ENCODE measurements at places on chromosomes 2 and 18. TPM values are rescaled to one million over a fixed set of nuclear protein-coding genes. Genes with fewer than 3 reads are reported as not detected.

DNA sequence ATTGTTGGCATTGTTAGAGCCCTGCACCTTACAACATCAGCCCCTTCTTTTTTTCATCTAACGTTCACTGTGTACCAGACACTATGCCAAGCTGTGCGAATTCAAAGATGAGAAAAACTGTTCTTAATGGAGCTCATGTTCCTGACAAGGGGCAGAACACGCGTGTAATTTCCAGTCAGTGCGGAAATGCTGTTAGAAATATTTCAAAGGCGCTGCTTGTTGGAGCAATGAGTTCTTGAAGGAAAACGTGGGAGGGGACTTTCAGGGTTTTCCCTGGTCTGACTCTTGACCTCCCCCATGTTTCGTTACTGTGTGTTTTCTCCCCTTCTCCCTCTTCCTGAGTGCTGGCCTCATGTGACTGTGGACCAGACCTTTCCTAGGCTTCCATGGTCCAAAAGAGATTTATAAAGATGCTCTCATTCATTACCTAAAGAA, 1.5 kb downstream of the MTHFD2 start:
- no peak for DNase-seq

DNA sequence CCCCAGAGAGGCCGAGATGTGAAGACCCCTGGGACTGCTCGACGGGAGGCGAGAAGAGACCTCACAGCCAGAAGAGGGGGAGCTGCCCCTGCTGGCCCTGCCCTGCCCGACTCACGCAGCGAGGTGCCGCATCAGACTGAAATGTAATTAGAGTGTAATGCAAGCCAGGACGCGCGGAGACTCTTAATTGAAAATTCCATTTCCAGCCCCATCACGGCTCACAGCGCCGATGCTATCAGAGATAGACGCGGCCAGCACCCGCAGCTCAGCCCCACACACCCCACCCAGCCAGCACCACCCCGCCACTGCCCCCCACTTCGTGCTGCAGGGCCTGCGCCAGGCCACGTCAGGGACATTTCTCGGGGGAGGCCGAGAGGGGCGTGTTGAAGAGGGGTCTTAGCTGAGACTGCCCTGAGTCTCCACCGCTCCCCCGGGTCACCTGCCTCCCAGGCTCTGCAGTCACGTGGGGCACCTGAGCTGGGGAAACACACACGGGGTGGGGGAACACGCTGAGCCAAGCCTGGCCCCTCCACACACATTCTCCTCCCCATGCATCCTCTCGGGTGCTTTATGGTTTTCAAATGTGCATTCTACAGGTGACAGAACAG, 78.1 kb downstream of the TEX51 start:
- no peak for DNase-seq

GRCh38 chr18:56278421-56279003, 359.9 kb downstream of the TXNL1 start:
- DNase-seq = no peak

DNA sequence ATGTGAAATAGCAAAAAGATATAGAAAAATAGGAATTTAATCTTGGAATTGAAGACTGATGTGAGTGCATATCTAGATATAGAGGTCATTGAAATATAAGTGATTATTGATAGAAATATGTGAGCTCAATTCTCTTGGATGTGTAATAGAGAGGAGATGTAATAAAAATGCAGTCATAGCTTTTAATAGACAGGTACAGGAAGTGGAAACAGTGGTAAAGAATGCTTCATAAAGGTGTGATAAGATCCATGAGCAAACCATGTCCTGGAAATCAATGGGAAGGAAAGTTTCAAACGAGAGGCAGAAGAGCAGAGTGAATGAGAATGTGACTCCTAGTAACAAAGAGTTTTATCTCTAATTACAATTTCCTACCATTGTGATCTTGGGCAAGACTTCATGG, 634.7 kb upstream of the ZNF804A start:
- DNase-seq = no peak

GRCh38 chr2:169005080-169005598, 26.0 kb downstream of the ABCB11 start:
- peak; percentile 26 for DNase-seq

DNA sequence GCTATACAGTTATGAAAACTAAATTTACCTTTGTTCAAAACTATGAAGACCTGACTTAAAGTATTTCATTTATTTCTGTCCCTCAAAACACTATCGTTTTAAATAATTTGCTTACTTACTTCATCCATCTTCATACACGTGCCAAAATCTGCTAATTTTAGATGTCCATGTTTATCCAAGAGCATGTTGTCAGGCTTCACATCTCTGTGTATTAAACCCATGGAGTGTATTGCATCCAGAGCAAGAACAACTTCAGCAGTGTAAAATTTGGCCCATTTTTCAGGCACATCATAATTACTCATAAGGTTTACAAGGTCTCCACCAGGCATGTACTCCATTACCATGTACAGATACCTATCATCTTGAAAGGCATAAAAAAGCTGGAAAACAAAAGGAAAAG, 80.3 kb downstream of the SLC66A3 start:
- no peak for DNase-seq

GRCh38 chr2:230412846-230413245, 3.2 kb upstream of the SP100 start:
- no peak for DNase-seq

DNA sequence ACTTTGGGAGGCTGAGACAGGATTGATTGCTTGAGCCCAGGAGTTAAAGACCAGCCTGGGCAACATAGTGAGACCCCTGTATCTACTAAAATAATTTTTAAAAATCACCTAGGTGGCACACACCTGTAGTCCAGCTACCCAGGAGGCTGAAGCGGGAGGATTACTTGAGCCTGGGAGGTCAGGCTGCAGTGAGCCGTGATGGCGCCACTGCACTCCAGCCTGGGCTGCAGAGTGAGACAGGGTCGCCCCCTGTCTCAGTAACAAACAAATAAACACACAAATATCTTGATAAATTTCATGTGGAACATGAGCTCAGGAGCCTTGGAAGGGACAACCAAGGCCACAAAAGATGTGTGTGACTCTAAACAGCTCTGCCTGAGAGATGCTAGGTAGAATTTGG, 11.7 kb upstream of the ANKRD53 start:
- no peak for DNase-seq

GRCh38 chr18:59270689-59271257, 2.5 kb downstream of the RAX start:
- peak; percentile 17 for DNase-seq

DNA sequence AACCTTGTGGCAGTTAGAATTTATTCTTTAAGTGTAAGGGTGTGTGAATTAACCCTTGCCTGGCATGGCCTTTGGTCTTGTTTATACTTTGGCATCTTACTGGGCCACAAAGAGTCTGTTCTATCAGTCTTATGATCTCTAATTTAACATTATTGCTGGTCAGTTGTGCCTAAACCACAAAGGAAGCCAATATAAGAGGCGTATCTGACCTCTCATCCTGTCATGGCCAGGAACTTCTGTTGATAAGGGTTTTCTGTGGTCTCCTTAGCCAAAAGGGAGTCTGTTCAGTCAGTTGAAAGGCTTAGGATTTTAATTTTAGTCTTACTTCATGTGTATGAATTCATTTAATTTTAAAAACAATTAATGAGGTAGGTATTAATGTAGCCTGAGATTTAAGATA, 127.2 kb downstream of the LRRTM4 start:
- no peak for DNase-seq

DNA sequence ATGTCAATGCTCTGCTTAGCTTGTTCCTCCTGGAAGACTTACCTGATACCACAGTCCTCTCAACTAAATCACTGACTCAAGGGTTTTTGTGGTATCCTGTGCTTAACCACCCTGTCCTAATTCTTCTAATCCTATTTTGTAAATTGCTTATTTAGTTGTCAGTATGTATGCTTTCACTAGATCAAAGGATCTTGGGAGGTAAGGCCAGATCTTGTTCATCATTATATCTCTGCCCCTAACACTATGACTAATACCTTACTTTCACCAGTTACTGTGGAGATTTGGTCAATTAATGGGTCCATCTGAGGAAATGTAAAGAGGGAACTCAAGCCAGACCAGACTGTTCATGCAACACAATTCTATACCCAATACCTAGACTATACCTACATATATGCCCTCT, 203.2 kb downstream of the GULP1 start:
- no peak for DNase-seq

DNA sequence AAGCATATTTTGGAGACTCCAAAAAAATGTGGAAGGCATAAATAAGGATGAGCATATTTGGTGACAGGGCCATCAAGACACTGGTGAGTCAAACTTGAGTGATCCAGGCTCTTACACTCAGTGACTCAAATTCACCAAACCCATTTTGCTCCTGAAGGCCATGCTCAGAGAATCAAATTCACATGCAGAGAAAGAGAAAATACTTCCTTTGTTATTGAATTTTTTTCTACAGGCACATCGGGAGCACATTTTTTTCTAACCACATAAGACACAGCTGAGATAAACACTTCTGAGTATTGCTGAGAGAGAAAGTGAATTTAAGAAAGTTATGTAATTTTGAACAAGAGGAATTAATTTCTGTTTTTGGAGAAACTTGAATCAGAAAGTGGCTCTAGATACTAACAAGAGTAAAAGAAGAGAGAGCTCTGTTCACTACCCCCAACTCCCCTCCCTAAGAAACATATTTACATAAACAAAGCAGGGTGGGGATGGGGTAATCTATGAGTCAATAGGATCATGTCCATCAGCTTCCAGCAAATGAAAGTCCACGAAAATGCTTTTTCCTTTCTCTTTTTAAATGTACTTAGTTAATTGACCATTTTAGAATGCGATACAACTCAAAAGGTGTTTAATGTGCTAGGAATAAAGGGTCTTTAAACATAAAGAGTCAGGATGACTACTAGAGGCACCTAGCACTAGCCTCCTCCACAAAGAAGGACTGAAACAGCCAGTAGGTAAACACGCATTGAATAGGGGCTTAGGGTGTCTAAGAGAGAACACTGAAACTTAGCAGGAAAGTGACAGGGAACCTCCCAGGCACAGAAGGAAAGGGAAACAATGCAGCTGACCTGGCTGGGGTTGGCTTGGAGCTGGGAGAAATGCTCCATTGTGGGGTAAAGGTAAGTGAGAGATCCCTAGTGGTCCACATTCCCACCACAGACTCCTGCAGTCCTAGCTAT, 152.3 kb downstream of the KCNE4 start:
- no peak for DNase-seq

DNA sequence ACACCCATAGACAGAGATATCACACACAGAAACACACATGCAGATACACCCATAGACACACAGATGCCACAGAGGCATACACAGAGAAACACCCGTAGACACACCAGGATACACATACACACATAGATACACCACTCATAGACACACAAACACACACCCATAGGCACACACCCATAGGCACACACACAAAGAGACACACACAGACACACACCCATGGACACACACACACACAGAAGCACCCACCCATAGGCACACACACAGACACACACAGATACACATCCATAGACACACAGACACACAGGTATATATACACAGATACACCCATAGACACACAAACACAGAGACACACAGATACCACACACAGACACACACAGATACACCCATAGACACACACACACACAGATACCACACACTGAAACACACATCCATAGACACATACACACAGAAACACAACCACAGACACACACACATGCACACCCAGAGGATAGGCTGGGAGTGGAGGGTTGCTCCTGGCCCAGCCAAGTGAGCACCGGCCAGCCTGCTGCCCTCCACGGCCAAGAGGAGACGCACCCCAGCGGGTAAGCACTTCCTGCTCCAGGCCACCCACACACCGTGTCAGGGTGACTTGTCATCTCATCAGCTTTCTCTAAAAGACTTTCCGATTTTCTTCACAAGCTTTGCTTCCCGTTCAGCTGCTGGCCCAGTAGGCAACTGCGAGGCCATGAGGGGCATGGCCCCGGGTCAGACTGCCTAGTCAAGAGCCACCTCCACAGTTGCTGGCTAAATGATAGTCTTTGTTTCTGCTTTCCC, 14.1 kb upstream of the CNNM3 start:
- no peak for DNase-seq

DNA sequence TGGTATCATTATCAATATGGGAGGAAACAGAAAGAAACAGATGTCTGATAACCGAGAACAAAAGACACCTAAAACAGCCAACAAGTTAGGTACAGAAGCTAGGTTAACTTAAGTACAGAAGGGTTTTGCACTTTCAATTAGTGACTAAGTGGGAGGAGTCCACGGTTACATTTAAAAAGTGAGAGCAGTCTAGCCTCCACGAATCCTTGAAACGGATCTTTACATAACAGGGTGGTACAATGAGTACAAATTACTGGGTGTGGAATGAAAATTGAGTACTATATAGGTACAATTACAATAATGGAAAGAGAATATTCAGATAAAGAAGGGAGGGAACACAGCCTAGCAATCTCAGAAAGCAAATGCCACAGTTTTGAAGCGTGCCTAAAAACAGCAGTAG, 76.6 kb downstream of the TLK1 start:
- DNase-seq = no peak

GRCh38 chr18:63051928-63052327, 267.6 kb downstream of the BCL2 start:
- DNase-seq = no peak

GRCh38 chr2:119521433-119522050, 2.7 kb downstream of the SCTR start:
- no peak for DNase-seq

- DNase-seq = no peak
Measured at GRCh38 chr2:168432565-168433186, 23.4 kb upstream of the CERS6 start.

DNA sequence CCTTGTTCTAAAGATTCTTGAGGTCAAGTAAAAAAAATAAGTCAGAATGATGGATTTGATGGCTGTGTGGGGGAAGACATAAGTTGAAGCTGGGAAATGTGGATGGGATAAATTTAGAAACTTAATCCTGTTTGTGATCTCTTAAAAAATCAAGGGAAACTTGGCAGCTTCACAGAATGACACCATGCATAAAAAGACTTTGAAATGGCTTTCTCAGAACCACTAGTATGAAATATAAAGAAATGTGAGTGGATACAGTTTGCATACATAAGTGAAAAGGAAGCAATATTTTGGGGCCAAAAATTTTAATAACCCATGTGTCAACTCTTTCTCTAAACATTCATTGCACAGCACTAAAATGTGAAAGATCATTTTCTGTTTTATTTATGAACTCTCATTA, 21.7 kb downstream of the CDH19 start:
- DNase-seq = no peak

GRCh38 chr2:232927793-232928550, 57.9 kb downstream of the SNORC start:
- DNase-seq = peak; percentile 68

CD8A gene
- polyA plus RNA-seq = 0.12 TPM

SLC16A14 gene
- polyA plus RNA-seq = 0.57 TPM

SUCLG1 gene
- 36.0 TPM for polyA plus RNA-seq

AGXT gene
- polyA plus RNA-seq = not detected

SLC9A4 gene
- not detected for polyA plus RNA-seq

UNC80 gene
- polyA plus RNA-seq = 0.03 TPM

SEMA4C gene
- polyA plus RNA-seq = 15.4 TPM
